ENCODE measurements at places on chromosomes 11 and 22.

- DNase-seq: no peak
These were observed 59.4 kb downstream of the KDM2A start for GRCh38 chr11:67178421-67178820.

DNA sequence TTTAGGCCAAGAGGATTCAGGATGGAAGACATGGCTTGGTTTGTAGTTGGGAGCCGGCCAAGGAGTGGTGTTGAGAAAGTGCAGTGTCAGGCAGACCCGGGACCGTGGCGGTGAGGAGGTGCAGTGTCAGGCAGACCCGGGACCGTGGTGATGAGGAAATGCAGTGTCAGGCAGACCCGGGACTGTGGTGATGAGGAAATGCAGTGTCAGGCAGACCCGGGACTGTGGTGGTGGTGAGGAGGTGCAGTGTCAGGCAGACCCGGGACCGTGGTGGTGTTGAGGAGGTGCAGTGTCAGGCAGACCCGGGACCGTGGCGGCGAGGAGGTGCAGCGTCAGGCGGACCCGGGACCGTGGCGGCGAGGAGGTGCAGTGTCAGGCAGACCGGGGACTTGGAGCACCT lies 59.7 kb downstream of the LRP5 start:
- no peak for DNase-seq

DNA sequence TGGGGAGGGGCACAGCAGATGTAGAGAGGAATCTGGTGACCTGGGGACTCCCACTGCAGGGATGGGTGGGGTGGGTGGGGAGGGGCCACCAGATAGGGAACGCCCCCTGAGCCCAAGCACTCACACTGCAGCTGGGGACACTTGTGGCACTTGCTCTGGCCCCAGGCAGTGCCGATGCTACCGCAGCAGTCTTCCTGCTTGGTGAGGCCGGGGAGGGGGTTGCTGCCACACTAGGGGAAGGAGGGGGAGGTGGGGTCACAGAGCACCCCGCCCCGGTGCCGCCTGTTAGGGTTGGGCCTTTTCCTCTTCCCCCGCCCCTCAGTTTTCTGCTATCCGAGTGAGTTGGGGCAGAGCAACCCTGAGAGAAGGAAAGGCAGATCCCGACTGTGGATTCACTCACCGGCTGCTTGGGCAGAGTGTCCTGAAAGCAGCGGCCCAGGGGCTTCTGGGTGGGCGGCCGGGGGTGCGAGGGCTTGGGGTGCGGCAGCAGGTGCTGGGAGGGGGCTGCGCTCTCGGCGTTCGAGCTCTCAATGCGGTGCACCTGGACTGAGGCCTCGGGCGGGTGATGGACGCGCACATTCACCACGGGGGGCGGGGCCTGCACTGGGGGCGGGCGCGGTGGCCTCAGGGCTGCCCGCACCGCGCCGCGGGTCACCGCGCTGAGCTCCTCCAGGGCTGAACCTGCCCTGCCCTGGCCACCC lies 4.7 kb downstream of the LTBP3 start:
- DNase-seq: no peak

DNA sequence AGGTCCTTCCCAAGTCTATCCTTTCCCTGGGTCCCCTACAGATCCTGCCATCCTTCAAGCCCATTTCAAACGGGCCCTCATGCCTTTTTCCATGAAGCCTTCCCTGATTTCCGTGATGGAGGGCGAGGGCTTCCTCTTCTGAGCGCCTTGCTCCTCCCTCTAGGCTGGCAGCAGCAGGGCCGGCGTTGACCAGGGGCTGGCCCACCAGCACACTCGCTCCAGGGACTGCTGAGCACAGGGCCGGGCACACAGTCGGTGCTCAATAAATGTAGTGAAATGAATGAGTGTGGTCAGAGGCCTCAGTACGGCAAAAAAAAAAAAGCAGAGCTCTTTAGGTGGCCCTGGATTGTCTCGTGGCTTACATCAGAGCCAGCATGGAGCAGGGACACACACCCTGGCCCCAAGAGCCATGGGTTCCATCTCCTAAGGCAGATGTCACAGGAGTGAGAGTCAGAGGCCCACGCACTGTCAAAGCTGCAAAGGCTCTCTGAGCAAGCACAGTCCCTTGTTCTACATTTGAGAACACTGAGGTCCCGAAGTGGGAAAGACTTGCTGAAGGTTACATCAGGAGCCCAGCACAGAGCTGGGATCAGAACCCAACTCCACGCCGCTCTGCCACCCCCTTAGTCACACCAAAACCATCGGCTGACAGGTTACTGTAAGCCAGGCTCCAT lies 3.1 kb downstream of the IL2RB start:
- DNase-seq: no peak

DNA sequence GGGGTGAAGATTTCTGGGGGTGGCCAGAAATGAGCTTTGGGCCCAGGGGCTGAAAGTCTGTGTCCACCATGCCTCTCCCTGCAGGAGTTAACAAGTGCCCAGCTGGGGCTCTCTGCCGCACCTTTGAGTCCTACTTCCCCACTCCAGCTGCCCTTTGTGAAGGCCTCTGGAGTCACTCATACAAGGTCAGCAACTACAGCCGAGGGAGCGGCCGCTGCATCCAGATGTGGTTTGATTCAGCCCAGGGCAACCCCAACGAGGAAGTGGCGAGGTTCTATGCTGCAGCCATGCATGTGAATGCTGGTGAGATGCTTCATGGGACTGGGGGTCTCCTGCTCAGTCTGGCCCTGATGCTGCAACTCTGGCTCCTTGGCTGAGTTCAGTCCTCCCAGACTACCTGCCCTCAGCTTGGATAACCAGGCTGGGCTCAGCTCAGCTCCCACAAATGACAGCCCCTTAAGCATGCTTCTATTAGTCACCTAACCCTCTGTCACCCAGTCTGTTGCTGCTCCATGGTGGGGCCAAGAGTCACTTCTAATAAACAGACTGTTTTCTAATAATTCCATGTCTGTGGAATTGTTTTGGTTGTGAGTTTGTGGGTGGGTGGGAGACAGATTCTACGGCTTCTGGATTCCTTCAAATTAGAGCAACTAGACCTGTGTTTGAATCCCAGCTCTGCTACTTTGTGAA lies 3.0 kb upstream of the INPPL1 start:
- no peak for DNase-seq

- no peak for DNase-seq
These were observed 17.1 kb downstream of the CRELD2 start for GRCh38 chr22:49935561-49935960.

DNA sequence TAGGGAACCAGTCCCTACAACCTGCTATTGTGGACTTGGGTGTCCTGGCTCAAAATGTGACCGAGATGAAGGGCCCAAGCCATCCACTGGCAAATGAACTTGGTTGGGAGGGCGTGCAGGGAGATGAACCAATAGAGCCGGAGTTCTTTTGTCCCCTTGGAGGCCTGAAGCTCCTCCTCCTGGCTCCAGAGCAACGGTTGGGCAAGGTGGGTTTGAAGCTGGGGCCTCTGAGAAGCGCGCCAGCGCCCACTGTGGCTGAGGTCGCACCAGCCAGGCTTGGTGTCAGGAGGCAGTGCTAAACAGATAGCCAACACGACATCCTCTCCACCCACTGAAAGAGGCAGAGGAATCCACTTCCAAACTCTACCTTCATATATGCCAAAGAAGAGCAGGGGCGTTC lies 36.0 kb upstream of the PACSIN2 start:
- DNase-seq: no peak

- DNase-seq: peak; percentile 96
These were observed 22.1 kb upstream of the SYT7 start for GRCh38 chr11:61602775-61603569.

GRCh38 chr22:19121631-19122142 lies 525 bp downstream of the DGCR2 start:
- no peak for DNase-seq

- DNase-seq: no peak
These were observed 26.6 kb upstream of the IL17RA start for GRCh38 chr22:17057959-17058814.

GRCh38 chr11:101885631-101886030 lies 29.2 kb upstream of the CEP126 start:
- DNase-seq: no peak

DNA sequence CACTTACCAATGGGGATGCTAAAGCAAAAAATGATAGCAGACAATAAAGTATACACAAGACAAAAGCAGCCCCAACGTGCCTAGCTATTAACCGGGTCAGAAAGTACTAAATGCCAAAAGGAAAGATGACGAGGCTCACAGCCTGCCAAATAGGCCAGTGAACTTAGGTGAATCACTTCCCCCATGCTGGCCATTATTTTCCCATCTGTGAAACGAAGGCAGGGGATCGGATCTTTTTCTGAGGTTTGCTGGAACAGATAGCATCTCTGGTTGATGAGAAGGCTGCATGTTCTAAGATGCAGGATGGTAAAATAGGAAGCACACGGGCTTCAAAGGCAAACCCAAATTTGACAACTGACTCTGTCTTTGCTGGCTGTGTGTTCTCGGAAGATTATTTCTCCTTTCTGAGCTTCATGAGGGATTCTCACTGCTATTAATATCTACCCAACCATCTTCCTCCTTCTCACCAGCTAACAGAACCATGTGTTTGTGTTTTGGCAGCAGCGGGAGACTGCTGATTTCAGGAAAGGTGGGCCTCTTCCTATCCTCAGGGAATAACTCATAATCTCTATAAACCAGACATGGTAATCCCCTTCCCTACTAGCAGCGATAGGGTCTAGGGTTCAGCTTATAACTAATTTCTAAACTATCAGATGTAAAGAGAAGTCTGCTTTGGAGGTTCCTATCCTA lies 390.7 kb downstream of the LARGE1 start:
- DNase-seq: peak; percentile 42

- DNase-seq: no peak
These were observed 87.5 kb downstream of the ENTHD1 start for GRCh38 chr22:39806109-39806508.

DNA sequence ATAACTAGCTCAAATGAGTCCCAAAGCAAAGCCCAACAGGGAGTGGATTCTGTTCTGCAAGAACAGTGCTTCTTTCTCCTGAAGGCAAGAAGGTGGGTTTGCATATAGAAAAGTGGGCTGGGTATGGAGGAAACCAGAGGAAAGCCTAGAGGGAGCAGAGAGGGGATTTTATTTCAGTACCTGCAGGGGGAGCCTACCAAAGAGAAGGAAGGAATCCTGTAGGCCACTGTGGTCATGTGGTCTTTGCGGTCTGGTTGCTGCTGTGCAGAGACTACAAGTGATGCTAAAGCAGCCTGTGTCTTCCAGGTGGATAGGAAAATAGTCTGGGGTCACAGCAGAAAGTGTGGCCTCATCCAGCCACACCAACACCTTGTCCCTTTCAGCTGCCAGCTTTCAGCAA lies 33.2 kb upstream of the ZBTB16 start:
- DNase-seq: no peak

GRCh38 chr11:118310781-118311485 lies 6.4 kb downstream of the CD3E start:
- no peak for DNase-seq

- DNase-seq: no peak
These were observed 10.8 kb upstream of the DAGLA start for GRCh38 chr11:61669417-61669816.

- no peak for DNase-seq
These were observed 10.2 kb upstream of the MN1 start for GRCh38 chr22:27811778-27812177.

- no peak for DNase-seq
These were observed 196.5 kb downstream of the FAM76B start for GRCh38 chr11:95593111-95593510.

GRCh38 chr11:12123273-12123672 lies 12.9 kb downstream of the MICAL2 start:
- peak; percentile 47 for DNase-seq

DNA sequence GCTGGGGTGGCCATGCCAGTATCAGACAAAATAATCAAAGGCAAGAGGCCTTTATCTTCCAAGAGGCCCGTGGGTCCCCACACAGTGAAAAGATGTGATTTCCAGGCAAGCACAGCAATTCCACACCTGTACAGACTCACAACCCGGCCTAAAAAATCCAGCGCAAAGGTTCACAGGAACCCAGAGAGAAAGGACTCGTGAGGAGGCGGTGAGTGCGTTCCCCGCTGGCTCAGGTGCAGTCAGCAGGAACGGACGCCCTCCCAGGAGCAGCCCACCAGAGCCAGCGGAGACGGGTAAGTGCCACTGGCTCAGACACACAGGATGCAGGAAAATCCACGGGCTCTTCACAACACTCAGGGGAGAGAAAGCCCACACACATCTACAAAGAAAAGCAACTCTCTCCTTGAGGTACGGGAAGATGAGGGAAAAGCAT lies 4.4 kb downstream of the TOLLIP start:
- DNase-seq: no peak

DNA sequence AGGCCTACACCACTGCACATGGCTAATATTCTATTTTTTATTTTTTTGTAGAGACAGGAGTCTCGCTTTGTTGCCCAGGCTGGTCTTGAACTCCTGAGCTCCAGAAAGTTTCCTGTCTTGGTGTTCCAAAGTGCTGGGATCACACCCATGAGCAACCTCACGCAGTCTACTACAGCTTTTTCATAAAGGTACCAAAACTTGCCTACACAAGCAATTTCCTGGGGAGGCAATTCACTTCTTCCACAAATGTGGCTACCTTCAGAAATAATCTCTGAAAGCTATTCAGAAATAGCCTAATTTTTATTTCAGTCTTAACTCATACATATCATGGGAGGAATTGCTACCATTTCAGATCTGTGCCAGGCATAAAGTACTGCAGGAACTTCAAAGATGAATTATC lies 11.4 kb downstream of the SLC35F2 start:
- DNase-seq: no peak

- DNase-seq: no peak
These were observed 904.5 kb upstream of the API5 start for GRCh38 chr11:42407341-42407740.

DNA sequence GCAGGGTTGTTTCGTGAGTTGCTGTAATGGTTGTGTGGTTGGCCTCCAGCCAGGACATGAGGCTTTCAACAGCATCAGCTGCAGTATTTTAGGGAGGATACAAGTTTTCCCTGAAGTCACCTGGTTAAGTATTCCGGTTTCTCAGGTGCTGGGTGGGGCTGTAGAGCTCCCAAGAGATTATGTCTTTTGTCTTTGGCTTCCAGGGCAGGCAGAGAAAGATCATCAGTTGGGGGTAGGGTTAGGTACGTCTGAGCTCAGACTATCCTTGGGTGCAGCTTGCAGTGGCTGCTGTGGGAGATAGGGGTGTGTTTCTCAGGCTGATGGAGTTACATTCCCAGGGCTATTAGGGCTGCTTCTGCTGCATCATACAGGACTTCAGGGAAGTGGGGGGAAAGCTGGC lies 47.5 kb upstream of the MRGPRX1 start:
- DNase-seq: no peak

DNA sequence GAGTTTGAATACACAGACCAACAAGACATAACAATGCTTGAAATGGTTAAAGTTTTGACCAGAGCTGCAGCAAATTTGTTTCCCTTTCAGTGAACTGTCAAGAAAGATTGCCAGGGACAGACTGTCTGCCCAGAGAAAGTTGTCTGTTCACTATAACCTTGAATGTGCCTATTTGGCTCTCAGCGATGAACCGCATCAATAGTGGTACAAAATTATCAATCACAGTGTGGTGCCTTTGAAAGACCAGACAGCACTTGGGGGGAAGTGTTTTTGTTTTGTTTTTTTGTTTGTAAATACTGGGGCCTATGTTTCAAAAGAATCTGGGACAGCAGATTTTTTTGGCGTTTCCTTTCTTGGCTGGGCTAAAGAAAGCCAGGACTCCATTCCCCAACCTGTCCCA lies 123.1 kb downstream of the CD44 start:
- no peak for DNase-seq

Data from GM04504 (cell line).